Muscle of back (tissue), 13 donors: ENCODE measurements at places on chromosomes 3 and 15. TPM values are rescaled to one million over a fixed set of nuclear protein-coding genes. Genes with fewer than 3 reads are reported as not detected.

DNA sequence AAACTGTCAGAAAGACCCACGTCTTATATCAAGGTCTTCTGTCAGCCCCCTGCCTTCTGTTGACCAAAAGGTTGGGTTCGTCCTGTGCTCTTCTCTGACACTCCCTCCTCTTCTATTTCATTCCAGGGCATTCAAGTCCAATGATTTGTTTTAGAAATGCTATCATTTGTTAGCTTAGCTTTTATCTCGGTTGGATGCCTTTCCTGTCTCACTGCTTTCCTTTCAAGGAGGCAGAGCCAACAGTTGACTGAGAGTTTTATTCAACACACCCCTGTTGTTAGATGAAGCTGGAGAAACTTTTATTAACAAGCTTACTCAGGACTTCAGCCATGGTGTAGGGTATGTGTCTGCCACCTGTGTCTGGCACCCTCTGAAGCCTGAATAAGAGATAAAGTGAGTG is 112.0 kb upstream of the SLC7A14 start:
- no peak for DNase-seq

- DNase-seq, result no peak
Observed at GRCh38 chr3:143311096-143311495, 191.5 kb downstream of the CHST2 start.

GRCh38 chr15:72474466-72474911 is 359 bp downstream of the ARIH1 start:
- no peak for DNase-seq

- DNase-seq, result peak; percentile 3
Observed at GRCh38 chr3:150547045-150547741, 606 bp downstream of the EIF2A start.

DNA sequence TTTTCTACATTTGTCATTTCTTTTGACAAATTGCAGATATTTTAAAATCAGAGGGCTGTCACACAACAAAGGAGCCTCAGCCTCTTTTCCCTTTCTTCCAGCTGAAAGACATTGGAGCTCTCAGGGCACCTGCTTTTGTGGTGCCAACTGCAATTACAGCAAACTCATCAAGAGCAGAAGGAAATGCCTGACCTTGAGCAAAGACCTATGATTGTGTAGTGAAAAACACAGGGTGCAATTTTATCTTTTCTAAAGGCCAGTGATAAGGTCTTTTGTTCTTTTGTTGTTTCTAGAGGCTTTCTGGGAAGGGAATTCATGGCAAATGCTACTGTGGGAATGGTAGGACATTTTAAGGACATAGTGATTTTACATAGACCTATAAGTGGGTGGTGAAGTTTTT is 214.3 kb downstream of the OXSM start:
- no peak for DNase-seq

The MUC20 gene
- 5.0 TPM for polyA plus RNA-seq

The POC1A gene
- polyA plus RNA-seq, result 3.2 TPM

The CIDEC gene
- 0.40 TPM for polyA plus RNA-seq

The TRIM42 gene
- polyA plus RNA-seq, result not detected
